NCI-H1694 treated with DMSO at 0.1 percent for 48 hours (cell line): ENCODE measurements at places on chromosomes 12 and 14.

- no peak for DNase-seq
Observed at GRCh38 chr12:47124451-47124850, 44.7 kb upstream of the AMIGO2 start.

DNA sequence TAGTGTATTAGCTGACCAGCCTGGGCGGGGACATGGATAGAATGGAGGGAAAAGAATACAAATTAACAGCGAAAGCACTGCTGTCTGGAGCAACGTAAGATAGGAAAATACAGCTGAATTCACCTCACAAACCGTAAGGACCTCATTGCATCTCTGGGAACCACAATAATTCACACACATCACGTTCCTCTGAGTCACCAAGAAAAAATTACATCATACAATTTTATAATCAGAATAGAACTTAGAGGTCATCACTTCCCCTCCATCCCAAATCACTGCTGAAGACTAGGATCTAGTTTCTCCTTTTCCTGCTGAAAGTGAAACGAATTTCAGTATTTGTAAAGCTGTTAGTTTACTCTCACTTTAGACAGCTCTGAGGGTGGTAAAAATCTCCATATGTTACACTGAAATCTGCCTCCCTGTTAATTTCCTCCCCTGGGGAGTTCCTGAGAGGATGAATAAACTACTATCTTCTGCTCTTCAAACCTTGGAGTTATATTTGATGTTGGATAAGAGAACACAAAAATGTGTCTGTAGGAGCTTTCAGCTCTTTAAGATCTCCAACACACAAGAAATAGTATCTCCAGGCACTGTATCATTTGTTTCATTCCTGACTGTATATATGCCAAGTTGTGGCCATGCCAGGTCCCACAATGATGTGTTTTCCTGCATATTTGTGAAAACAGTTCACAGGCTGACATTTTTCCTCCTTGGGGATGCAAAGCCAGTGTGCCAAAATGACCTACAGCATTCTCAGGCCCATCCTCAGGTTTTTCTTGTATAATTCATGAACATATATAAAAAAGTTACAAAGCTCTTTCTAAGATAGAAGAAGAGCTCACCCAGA, 63.8 kb upstream of the SSTR1 start:
- peak; percentile 39 for DNase-seq

DNA sequence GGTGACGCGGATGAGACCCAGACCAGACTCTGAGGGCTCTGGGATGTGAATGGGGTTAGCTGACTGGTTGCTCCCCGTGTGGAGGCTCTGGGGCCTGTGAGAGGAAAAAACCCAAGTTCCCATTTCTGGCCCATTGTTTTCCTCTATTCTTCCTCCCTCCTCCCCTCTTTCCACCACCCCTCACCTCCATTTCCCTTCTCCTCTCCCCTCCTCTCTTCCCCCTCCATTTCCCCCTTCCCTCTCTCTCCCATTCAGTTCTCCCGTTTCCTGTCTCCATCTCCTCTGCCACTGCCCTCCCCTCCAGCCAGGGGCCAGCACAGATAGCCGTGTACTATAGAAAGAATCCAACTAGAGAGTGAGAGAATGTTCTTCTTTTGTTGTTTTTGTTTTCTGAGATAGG, 12.6 kb upstream of the PRPH start:
- no peak for DNase-seq

DNA sequence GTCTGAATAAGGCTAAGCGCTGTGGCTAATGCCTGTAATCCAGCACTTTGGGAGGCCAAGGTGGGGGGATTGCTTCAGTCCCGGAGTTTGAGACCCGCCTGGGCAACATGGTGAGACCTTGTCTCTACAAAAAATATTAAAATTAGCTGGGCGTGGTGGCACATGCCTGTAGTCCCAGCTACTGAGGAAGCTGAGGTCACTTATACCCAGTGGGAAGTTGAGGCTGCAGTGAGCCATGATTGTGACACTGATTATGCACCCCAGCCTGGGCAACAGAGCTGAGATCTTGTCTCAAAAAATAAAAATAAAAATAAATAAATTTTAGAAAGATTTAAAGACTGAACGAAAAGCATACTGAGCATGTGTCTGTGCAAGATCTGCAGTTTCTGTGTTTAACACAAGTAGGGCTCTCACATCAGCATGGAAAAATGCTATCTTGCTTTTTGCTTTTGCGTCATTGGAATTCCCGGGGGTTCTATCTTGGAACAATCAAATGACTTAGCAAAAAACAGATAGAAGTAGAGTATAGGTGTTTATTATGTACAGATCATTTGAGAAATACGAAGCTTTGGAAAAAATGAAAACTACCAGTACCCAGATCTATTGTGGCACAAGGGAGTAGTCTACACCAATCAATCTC, 161.9 kb downstream of the CAPZA3 start:
- no peak for DNase-seq

DNA sequence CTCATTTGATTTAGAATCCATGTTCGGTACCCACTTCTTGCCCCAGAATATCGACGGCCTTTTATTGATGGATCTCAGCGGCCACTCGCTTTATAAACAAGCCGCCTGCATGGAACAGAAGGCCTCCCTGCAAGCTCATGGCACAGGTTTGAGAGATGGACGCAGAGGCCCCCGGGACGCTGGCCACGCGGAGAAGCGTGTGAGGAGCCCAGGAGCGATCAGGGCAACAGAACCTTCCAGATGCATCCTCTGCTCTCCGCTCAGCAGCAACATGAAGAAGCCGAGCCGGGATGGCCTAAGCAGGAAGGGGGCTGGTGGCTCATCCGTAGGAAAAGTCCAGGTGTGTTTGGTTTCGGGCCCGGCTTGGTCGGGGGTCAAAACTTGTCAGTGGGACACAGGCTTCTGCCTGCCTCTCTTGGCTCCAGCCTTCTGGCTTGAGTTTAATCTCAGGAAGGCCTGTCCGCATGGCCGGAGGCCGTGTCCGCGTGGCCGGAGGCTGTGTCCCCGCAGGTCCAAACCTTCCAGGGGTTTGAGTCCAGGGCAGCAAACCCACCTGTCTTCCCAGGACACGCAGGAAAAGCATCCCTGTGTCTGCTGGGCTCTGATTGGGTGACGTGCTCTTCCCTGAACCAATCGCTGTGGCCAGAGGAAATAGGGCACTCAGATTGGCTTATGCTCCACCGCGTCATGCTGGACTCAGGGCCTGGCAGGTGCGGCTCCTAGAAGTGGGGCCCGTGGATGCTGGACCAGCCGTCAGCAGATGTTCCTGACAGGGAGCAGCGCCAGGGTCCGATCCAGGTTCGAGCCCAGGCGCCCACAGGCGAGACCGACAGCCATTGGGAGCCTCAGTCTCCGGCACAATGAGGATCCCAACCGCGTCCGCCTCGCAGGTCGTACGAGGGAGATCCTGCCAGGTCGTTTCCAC, 65.0 kb downstream of the GALNT9 start:
- DNase-seq, result no peak

DNA sequence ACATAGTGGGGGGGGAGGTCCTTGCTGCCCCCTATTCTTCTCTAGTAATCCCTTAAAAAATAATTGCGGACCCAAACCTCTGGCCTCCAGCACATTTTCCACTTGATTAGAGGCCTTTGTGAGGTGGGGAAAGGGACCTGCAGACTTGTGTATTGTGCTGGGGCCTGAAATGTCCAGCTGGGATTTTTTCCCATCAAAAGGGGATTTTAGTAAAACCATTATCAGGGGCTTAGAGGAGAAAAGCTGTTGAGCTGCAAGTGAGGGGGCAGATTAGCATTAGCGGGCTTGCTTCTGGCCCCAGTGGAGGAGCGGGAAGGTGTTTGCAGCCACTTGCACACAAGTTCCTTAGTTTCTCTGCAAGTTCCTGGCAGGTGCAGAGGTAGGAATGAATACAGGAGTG, 13.9 kb downstream of the FBXL14 start:
- DNase-seq, result no peak

- no peak for DNase-seq
Observed at GRCh38 chr14:49774106-49774505, 6.2 kb downstream of the KLHDC2 start.

GRCh38 chr14:69323999-69324282, 64.0 kb downstream of the GALNT16 start:
- DNase-seq, result no peak

DNA sequence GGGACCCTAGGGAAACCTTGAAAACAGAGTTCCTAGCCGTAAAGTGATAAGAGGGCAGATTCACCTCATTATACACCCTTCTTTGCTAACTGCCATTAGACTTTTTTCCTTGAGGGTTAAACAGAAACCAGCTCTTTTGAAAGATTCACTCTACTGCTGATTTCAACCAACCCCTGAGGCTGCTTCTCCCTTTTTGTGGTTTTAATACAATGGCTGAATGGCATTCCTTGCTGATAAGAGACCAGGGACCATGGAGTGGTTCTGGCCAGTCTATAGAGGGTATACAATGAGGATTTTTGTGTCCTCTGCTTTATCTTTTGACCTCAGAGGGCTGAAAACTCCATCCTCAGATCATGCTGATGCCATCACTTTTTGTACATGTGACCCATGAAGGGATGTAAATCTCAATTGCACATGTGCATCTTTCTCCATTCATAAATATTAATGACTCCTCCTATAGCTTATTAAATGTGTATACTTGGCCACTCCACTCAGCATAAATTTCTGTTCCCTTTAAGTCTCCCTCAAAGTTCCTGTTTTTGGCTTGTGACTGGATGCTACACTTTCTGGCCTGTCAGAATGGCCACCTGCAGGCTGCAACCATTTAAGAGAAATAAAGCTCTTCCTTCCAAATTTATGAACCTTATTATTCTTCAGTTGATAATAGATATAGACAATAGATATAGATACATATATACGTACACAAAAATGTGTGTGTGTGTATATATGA, 233.8 kb upstream of the SEL1L start:
- no peak for DNase-seq

- no peak for DNase-seq
Observed at GRCh38 chr14:22778084-22778483, 11.6 kb downstream of the OXA1L start.

DNA sequence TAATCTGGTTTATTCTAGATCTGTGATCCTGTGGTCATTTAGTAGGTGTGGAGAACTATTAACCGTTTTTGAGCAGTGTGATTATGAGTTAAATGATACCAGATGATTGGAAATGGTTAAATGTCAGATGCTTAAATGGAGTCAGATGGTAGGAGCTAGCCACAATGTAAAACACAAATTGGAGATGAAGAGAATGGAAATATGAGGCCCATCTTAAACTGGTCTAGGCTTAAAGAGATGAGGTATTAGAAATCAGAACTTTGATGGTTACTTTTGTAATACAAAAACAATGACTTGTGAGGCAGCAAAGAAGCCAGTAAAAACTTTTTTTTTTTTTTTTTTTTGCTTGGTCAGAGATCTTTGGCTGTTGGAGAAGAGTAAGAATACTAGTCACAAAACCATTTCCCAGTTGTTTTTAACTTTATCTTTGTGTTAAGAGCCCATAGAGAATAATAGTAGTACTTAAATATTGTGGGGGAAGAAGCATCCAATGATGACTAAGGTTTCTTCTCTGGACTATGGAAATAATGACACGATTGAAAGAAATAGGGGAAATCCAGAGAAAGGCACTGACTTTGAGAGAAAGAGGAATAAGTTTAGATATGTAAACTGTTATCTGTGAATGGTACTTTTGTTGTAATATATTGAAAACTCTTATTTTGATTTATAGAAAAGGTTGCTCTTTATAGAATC, 95.9 kb downstream of the WNK1 start:
- no peak for DNase-seq

- DNase-seq, result peak; percentile 10
Observed at GRCh38 chr14:37546621-37547447, 48.2 kb downstream of the FOXA1 start.

DNA sequence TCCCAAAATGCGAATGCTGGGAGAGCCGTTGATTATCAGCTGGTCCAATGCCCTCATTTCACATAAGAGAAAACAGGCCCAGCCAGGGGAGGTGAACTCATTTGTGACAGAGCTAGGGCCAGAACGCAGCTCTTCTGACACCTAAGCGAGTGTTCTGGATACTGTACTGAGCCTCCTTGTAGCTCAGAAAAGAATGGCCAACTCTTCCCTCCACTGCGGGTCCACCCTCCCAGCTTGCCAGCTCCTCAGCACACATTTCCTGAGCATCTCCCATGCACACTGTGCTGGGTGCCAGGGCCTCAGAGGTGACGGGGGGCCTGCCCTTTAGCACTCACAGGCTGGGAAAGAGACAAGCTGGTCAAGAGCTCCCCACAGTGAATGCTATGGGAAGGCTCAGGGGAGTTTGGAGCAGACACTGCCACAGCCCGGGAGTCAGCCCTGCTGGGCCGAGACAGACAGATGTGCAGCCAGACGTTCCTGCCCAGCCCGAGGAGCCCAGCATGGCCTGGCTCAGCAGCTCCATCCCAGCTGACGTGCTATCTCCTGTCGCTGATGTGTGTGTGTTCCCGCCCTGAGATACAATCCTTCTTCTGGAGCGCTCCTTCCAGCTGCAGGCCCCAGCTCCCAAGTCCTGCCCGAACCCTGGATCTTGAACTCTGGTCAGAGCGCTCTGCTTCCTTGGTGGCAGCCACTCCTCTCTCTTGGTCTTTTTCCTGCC, 3.5 kb downstream of the CMTM5 start:
- DNase-seq, result no peak

DNA sequence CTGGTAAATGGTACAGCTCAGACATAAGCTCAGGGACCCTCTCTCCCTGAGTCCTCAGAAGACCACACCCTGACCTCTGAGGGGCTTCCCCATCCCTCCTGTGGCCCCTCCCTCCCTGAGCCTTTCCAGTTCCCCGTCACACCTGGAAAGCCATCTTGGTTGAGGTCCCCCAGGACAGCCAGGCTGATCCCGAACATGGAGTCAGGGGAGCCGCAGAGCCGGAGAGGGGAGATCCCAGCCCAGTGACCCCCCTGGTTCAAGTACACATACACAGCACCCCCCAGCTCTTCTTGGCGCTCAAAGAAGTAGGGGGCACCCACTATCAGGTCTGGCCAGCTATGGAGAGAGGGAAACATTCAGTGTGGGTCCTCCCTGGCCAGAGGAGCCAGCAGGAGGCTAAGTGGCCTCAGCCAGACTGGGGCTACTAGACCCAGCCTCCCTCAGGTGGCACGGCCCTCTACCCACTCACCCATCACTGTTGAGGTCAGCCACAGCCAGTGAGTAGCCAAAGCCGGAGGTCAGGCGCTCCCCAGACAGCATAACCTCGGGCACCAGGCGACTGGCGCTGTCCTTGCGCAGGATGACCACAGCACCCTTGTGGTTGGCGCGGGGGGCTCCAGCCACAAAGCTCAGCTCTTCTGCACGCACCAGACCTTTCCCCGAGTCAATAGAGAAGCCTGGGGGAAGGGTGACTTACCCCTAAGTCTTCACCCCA, 9.3 kb downstream of the ITGA7 start:
- no peak for DNase-seq
